ENCODE measurements at places on chromosomes 1 and 21.

DNA sequence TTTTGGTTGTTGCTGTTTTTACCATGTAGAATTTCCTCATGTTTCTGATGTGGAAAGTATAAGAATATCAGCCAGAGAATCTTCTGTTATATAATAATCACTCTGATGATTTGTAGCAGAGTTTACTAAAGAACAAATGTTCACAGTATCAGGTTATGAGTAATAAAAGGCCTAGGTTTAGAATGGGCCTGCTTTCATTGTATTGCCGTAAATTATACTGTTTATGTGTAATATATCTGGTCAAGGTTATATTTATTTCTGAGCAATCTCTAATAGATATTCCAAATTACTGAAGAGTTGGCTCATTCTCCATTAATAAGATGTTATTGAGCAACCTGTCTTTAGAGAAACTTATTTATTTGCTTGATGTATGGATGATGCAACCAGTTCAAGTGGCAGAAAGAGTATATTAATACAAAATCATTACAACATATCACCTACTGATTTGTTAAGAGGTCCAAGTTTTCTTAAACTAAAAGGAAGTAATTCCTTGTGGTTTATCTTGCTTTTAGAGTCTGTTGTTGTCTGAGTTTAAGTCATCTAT is 649.4 kb upstream of the CXADR start:
- no peak for DNase-seq

DNA sequence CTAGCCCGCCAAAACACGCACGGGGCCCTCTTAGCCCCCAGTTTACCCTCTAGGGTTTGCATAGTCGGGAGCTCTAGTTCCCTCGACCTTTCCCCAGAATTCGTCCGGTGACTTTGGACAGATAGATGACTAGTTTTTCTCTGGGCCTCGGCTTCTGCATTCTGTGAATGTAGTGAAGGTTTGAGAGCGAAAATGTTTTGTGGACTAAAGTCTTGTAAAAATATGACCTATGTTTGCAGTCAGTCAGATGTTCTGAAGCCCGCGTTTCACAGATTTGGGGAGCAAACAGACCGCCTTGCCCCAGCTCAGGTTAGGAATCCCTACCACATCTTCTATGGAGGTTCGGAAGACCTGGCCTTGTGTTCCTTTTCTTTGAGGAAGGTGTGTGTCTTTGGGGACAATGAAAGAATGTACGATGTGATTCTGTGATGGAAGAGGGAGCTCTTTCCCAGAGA is 401 bp downstream of the UQCRH start:
- DNase-seq: no peak

GRCh38 chr1:35500439-35500838 is 56.8 kb downstream of the KIAA0319L start:
- DNase-seq: no peak

DNA sequence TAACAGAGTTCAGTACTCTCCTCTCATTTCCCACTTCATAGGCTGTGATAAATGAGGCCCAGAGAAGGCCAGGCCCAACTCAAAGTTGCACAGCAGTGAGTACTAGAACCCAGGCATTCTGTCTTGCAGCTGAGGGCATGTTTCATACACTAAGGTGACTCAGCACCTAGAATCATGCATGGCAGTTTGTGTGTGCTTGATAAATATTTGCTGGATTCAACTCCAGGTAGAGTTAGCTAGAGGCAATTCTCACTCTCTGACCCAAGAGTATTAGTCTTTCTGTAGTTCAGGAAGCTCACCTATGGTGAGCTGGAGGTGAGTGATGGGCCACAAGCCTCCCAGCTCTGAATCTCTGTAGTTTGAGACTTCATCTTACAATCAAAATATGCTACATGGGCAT is 10.7 kb downstream of the NKAIN1 start:
- DNase-seq: no peak

DNA sequence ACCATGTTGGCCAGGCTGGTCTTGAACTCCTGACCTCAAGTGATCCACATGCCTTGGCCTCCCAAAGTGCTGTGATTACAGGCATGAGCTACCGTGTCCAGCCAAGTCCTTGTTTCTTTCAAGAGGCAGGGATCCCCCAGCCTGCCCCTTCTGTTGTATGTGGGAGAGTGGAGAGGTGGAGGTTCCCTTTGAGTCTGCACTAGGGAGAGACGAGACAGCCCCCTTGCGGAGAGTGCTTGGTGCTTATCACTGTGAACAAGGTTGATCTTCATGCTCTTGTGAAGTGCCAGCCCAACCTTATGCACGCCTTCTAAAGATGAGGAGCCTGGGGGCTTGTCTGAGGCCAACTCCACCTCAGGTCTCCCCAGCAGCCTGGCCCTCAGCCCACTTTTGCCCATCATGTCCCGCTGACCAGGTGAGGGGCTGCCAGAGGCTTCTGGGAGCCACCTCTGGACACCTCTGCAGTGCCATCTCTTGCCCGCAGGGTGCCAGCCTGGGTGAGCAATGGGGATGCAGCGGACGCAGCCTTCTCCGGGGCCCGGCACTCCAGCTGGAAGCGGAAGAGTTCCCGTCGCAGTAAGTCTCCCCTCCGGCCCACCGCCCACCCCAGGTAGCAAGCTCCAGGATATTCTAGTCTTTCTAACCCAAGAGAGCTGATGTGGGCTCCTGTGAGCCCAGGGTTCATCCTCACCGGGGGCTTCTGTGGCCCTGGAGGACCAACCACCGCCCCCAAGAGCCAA is 62.3 kb downstream of the ARHGEF10L start:
- DNase-seq: no peak

- DNase-seq: no peak
Observed at GRCh38 chr1:228781161-228781808, 46.0 kb downstream of the RHOU start.

DNA sequence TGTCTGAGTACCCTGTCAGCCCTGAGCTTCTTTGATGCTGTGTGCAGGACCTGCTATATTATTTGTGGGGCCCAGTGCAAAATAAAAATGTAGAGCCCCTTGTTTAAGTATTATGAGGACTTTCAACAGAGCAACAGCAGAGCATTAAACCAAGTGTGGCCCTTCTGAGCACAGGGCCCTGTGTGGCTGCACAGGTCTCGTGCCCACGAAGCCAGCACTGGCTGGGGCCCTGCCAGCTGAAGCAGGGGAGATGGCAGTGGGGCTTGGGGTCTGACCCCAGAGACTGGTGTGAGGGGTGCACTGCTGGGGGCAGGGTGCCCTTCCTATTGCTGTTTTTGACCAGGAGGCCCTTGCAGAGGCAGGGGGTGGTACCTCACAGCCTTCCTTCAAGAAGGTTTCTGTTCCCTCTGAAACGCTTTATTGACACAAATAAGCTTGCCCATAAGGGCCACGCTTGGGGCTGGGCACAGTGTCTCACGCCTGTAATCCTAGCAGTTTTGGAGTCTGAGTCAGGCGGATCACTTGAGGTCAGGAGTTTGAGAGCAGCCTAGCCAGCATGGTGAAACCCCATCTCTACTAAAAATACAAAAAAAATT is 2.2 kb upstream of the SEMA4A start:
- no peak for DNase-seq

DNA sequence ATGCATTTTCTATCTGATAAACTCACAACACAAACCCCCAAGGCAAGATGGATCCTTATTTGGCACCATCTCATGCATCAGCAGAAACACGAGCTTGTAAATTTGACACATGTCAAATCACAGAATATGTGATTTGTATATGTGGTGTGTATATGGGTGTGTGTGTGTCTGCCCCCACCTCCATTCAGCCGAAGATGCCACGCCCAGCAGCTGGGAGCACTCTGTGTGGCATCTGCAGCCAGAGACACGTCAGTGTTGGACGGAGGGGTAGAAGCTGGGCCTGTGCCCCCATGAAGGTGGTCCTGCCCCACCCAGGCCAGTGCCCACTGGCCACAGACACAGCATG is 108.4 kb downstream of the CAPN8 start:
- DNase-seq: no peak

DNA sequence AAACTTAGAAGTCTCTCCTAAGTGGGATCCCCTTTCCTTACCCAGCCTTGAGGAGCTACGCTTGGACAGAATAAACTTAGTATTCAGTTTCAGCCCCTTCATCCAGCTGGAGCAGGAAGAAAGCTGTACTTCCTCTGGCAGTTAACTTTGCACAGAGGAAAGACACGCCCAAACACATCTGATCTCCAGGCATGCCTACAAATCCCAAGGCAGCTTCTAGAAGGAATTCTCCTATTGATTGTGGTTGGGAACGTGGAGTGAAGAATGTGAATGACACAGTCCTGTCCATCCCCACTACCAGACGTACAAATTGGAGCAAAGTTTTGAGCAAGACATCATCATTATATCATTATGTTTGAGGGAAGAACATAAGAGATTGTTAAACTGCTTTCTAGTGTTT is 6.6 kb upstream of the AK4 start:
- DNase-seq: no peak

DNA sequence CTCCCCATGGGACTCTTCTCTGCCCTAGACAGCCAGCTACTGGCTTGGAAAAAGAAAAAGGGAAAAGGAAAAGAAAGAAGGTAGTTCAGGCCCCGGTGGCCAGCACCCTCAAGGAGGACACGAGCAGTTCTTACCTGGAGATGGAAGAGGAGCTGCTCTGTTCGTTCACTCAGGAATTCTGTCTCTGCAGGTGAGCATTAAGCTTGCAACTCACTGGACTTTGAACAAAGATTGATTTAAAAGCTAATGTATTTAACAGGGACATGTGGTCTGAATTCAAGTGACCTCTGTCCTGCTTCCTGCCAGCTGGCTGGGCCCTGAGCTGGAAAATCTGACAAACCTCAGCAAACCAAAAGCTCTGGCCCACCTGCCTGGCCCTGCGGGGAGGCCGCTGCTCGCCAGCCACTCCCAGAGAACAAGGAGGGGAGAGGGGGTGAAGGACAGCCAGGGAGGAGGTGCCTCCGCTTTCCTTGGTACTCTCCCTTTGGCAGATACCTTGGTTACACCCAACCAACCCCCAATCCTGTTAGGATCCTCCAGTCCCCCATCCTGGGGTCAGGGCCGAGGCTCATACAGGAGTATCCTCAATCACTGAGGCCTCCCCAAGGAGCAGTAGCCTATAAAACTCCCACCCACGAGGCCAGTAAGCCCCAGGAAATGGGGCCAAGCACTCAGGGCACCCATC is at the start of gene PDZK1:
TSS of gene PDZK1 (minus strand) at position 186 of the 685 bp plus-strand sequence. CDS start 19,347 bp downstream, outside the sequence.
- no peak for DNase-seq

DNA sequence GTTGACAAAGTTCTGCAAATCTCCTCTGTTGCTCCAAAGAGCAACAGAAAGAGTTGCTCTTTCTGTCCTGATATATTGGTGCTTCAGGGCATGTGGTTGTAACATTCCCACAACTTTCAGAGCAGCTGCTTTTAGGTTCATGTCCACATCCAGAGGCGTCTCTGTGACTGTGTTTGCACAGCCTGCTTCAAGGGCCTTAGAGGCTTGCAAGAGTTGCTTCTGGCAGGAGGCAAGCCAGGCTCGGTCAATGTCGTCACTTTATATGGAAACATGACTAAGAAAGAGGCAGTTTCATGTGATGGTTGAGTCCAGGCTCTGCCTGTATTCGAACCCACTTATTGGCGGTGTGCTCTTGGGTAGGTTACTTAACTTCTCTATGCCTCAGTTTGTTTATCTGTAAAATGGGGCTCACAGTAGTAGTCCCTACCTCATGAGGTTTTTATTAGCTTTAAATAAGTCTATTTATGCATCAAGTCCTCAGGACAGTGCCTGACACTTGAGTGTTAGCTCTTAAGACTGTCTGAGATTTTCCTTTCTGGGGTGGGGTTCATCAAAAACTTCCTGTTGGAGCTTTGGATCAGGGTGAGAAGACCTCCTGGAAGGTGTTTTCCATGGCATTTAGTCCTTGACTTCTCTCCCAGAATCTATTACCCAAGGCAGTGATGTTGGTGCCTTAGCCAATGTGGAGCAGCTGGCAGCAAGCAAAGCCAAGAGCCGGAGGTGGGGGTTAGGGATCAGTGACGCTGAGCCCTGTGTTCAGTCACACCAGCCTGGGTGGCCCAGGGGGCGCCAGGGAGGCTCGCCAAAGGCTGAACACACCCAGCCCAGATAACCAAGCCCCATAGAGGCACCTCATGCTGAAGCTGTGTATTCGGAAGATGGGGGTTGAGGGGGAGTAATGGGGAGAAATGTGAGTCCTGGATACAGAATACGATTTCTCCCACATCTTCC is 18.9 kb downstream of the LHX4 start:
- no peak for DNase-seq

DNA sequence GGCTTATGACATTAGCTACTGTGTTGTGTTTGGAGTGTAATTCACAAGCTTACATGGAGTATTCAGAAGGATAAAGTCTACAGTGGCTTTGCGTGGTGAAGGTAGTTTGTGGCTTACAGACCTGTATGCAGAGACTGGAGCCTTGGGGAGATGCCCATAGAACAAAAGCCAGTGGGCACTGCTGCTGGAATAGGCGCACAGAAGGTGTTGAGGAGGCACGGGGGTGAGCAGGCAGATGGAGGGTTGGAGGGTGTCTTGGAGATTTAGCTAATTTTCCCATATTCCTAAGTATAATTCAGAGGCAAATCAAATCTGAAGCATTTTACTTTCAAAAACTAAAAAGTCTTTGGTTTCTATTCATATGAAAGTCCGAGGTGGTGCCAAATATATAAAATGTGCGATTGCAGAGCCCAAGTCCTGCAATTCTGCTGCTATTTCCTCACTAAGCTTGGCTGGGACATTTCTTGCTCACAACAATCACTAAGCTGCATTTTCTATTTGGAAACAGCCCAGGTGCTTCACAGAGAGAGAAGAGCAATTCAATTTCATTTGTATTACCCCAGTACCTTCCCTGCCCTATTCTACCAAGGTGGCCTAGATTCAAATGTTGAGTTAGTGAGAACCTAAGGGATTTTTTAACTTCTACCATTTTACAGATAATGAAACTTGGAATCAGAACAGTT is 48.5 kb downstream of the FH start:
- no peak for DNase-seq

DNA sequence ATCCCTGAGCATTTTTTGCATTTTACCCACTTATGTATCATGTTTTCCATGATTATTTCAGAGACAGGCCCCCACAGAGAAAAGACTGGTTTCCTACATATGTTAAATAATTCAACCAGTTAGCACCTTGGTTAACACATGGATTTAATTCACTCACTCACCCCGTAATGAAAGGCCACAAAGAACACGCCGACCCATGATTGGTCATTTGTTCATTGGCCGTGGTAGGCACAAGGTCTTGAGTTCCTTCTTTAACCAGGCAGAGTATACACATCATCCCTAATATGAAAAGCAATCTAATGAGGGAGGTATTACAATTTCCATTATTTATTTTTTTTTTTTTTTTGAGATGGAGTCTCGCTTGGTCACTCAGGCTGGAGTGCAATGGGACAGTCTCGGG is 50.6 kb downstream of the RPS6KA1 start:
- DNase-seq: no peak

DNA sequence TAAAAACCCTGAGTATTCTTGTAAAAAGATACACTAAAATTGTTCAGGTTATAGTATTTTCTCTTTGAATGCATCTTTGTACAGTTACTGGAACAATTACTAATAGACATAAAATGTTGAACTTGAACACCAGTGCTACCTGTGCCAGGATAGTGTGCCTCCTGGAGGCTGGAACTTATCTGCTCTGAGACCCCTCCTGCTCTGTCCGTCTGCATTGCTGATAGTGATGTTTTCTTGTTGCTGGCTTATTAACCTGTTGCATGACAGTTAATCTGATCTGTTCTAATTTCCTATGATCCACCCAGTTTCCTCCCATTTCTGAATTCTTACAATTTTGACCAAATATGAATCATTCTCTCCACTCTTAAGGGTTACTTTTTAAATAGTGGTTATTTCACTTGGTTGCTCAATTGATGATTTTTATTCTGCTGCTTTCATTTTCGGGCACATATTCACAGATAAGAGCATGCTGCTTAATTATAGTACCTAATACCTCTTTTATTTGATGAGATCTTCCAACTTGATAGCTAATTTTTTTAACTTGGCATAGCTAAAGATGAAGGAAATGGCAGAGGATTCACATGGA is 101.4 kb downstream of the CC2D1B start:
- DNase-seq: no peak

- DNase-seq: no peak
Observed at GRCh38 chr1:43270421-43271095, 775 bp downstream of the TMEM125 start.
